ENCODE measurements at places on chromosomes 2 and 18. TPM values are rescaled to one million over a fixed set of nuclear protein-coding genes. Genes with fewer than 3 reads are reported as not detected.

DNA sequence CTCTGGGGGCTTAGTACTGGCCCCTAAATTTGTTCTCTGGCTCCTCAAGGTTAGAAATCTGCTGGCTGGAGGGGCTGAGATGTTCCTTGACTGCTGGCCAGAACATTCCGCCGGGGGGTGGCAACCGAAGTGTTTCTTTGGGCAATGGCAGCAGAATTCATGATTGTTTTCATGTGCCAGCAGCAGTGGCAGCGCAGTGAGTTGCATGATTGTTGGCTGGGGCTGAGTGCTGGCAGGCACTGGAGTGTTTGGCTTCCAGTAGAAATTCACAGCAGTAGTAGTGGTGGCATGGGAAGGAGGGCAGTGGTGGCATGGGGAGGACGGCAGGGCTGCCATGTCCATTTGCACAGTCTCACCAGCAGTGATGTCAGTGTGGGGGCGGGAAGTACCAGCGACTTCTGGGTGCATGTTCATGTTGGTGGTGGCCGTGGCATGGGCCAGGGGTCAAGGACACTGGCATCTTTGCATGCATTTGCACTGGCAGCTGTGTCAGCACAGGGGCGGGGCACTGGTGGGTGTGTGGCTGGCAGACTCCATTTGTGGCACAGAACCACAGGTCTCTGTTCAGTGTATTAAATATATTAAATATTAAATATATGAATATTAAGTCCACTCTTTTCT, 130.6 kb upstream of the CDH7 start:
- no peak for DNase-seq
- H3K27me3 ChIP-seq: no peaks in the 10 kb centered on the region
- no peak overlapping the region for H3K27ac ChIP-seq
- H3K4me3 ChIP-seq: no peak overlapping the region
- no peaks in the 10 kb centered on the region for H3K4me1 ChIP-seq
- H3K36me3 ChIP-seq: no peaks in the 10 kb centered on the region

CYTIP gene
- polyA plus RNA-seq: not detected

DNA sequence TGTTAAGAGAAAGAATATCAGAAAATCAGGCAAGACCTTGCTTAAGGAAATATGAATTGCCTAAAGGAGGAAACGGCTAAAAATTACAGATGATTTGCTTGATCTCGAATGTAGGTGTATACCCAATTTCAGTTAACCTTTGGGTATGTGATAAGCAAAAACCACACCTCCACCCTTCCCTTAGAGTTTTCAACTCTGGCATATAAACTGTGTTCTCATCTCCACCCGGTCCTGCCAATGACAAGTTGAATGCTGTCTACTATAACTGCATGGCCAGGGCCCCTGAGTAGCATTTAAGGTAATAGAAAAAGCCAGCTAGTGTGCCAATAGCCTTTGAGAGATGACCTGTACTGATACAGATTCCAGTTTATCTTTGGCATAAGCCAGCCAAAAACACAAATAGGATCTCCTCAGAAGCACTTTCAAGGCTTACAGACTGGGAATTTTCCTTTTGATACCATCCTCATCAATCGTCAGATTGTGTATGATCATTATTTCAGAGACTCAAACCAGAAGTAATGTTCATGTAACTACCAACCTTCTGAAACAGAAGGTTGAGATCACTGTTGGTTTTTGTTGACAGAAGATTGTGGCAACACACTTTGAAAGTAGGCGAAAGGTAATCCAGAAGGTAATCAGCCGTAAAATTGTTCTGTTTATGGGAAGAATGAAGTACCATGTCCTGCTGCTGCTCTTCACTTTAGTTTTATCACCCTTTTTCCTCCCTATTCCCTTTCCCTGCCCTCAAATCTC, 163.1 kb downstream of the GFPT1 start:
- H3K4me3 ChIP-seq: no peak overlapping the region
- peaks cover 27% of the 10 kb centered on the region for H3K4me1 ChIP-seq
- no peak for DNase-seq
- no peaks in the 10 kb centered on the region for H3K27me3 ChIP-seq
- H3K36me3 ChIP-seq: peaks cover 16% of the 10 kb centered on the region
- H3K27ac ChIP-seq: peak overlapping the region; percentile 97

DNA sequence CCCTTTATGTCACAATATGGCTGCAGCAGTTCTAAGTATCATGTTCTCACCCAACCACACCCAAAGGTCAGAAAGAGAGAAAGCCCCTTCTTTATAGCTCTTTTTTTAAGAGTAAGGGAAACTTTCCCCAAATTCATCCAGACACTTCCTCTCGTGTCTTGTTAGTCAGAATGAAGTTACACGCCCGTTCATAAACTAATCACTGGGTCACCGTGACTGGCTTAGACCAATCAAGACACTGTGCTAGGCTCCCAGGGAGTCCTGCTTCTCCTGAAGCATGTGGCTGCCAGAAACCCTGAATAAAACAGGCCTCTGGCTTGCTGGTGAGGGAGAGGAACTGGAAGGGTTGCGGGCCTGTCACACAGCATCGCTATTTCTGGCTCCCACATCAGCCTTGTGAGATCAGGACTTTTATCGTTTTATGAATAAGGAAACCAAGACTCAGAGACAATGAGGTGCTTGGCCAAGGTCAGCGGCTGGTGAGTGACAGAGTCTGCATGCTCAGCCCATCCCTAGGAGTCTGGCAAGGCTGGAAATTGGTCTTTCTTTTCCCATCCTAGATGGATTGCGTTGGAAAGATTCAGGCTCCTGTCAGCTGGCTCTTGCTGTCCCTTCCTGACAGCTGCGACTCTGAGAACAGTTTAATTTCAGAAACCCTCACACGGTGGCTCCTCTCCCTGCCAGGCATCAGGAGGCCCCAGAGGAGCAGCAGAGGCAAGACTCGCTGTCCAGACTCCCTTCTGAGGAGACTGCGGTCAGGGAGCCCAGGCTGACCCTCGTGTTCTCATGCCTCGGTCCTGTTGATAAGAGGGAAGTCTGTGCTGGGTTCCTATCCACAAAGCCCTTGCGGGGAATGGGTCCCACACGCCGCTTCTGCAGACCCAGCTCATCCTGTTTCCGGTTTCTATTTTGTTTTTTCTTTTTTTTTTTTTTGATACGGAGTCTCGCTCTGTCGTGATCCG, 104.5 kb upstream of the TAF1B start:
- DNase-seq: no peak
- peaks cover 3% of the 10 kb centered on the region for H3K4me1 ChIP-seq
- H3K27me3 ChIP-seq: peaks cover 9% of the 10 kb centered on the region
- H3K4me3 ChIP-seq: no peak overlapping the region
- H3K36me3 ChIP-seq: no peaks in the 10 kb centered on the region

TNFRSF11A gene
- 0.09 TPM for polyA plus RNA-seq

ZNF521 gene
- 30.2 TPM for polyA plus RNA-seq

DNA sequence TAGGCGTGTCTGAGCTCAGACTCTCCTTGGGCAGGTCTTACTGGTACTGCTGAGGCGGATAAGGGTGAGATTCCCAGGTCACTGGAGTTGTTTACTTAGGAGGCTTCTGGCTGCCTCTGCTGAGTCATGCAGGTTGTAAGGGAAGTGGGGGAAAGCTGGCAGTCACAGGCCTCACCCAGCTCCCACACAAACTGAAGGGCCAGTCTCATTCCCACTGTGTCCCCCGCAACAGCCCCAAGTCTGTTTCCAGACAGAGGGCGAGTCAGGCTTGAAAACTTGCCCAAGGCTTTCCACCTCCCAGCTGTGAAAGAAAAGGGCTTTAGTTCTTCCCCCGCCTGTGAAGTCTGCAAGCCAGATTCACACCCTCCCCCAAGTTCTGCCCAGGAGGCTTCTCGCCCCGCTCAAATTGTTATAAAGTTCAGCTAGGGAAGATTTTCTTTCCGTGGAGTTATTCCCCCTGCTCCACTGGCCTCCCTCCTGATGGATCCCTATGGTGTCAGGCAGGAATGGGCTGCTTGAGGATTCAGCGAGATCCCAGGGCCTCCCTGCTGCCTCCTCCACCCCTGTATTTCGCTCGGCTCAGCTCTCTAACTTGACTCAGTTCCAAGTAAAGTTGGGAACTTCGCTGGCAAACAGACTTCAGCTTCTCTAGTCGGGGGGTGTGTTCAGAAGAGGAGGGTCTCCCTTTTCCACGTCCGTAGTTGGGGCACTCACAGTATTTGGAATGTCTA, 248.6 kb downstream of the NR4A2 start:
- no peaks in the 10 kb centered on the region for H3K27me3 ChIP-seq
- no peak for DNase-seq
- H3K27ac ChIP-seq: no peak overlapping the region
- H3K36me3 ChIP-seq: no peaks in the 10 kb centered on the region
- H3K4me1 ChIP-seq: no peaks in the 10 kb centered on the region
- H3K4me3 ChIP-seq: no peak overlapping the region

- no peak for DNase-seq
- H3K4me1 ChIP-seq: no peaks in the 10 kb centered on the region
- H3K36me3 ChIP-seq: no peaks in the 10 kb centered on the region
- 0 out of 2 replicates have a peak, but pooled peaks cover 3% of the 10 kb centered on the region for H3K27me3 ChIP-seq
- H3K4me3 ChIP-seq: no peak overlapping the region
- no peak overlapping the region for H3K27ac ChIP-seq
These were observed 37.1 kb downstream of the SH2D6 start for GRCh38 chr2:85455552-85456090.

DNA sequence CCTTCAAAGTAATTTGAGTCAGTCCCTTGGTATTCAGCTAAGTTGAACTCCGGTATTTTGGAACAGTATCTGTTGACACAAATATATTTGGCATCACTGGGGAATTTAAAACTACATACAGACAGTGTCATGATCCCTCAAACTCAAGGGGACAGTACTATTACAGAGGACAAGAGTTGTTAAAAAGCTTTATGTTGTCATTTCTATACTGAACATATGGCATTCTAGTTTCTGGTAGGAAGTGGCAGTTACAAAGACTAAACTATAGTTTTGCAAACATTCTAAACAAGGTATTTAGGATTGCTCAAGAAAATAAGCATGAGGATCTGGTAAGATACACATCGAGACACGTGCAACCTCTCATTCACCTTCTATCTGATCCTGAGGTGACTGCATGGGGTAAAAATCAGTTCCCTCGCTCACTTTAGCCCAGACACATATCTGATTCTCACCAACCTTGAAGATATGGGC, 16.6 kb upstream of the CCNYL1 start:
- H3K36me3 ChIP-seq: no peaks in the 10 kb centered on the region
- H3K27ac ChIP-seq: no peak overlapping the region
- H3K4me3 ChIP-seq: no peak overlapping the region
- DNase-seq: peak; percentile 41
- H3K27me3 ChIP-seq: no peaks in the 10 kb centered on the region

- H3K4me3 ChIP-seq: no peak overlapping the region
- H3K27me3 ChIP-seq: no peaks in the 10 kb centered on the region
- DNase-seq: no peak
- H3K4me1 ChIP-seq: peaks cover 1% of the 10 kb centered on the region
These were observed 27.3 kb downstream of the CYB5A start for GRCh38 chr18:74264303-74265020.

CMPK2 gene
- polyA plus RNA-seq: 0.11 TPM

PROKR1 gene
- polyA plus RNA-seq: not detected

- no peak overlapping the region for H3K27ac ChIP-seq
- no peaks in the 10 kb centered on the region for H3K27me3 ChIP-seq
- H3K4me1 ChIP-seq: no peaks in the 10 kb centered on the region
- no peak for DNase-seq
These were observed 113.2 kb downstream of the ARHGEF4 start for GRCh38 chr2:130949954-130950353.

- no peak overlapping the region for H3K4me3 ChIP-seq
- H3K4me1 ChIP-seq: no peaks in the 10 kb centered on the region
- H3K27ac ChIP-seq: no peak overlapping the region
- H3K27me3 ChIP-seq: peaks cover 21% of the 10 kb centered on the region
These were observed 186.8 kb downstream of the BCL2 start for GRCh38 chr18:63132819-63133200.

DNA sequence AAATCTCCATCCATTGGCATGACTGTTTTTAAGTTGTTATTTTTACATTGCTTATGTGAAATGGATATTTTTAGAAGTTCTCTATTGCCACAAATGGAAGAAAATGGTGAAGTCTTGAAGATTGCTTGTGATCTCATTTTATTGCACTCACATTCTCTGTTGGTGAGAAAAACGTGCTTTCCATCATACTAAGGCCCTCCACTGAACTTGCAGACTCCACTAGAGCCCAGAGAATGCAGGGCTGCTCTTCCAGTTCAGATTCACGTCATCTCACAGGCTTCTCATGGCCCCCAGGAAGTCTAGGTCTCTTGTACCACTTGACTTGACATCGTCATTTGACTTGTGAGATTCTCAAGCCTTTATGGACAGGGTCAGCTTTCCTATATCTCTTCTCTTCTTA, 254.8 kb upstream of the COPS8 start:
- peaks cover 8% of the 10 kb centered on the region for H3K27me3 ChIP-seq
- no peak for DNase-seq
- no peaks in the 10 kb centered on the region for H3K36me3 ChIP-seq
- H3K27ac ChIP-seq: no peak overlapping the region
- H3K4me1 ChIP-seq: no peaks in the 10 kb centered on the region
- H3K4me3 ChIP-seq: no peak overlapping the region

TTC31 gene
- polyA plus RNA-seq: 20.5 TPM

TUBA3E gene
- not detected for polyA plus RNA-seq

DNA sequence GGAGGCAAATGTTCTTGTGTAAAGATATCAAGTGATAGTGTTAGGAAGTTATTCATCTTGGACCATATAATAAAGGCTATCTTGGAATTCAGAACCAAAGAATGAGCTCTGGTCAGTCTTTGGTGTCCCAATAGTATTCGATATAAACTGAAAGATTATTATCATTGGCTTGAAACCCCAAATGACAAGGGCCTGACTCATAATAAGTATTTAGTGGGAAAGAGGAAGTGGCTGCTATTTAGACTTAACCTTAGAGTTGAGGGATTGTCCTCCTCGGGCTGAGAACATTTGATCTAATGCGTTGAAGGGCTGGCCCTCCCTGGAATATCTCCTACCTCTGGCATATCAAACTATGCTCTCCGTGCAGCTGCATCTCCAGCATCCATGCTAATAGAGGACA, 67.5 kb downstream of the CDH20 start:
- H3K27me3 ChIP-seq: no peaks in the 10 kb centered on the region
- no peak overlapping the region for H3K27ac ChIP-seq
- peak; percentile 75 for DNase-seq
- H3K4me1 ChIP-seq: peaks cover 3% of the 10 kb centered on the region
- H3K36me3 ChIP-seq: no peaks in the 10 kb centered on the region
- no peak overlapping the region for H3K4me3 ChIP-seq

GRCh38 chr2:201357221-201357620, at the start of gene FLACC1:
FLACC1 (minus strand) TSS chr2:201357345; CDS start chr2:201351404, 5,941 bp downstream.
- no peak within 1 kb of the TSS for H3K4me3 ChIP-seq
- H3K4me1 ChIP-seq: peaks cover 10% of the 10 kb centered on the region
- H3K27ac ChIP-seq: no peak within 1 kb of the TSS

GRCh38 chr2:20235655-20236305, 10.8 kb upstream of the SDC1 start:
- H3K27me3 ChIP-seq: no peaks in the 10 kb centered on the region
- H3K4me1 ChIP-seq: no peaks in the 10 kb centered on the region
- H3K36me3 ChIP-seq: no peaks in the 10 kb centered on the region
- DNase-seq: no peak
- H3K27ac ChIP-seq: no peak overlapping the region

COL4A4 gene
- polyA plus RNA-seq: not detected
